ENCODE measurements at places on chromosomes 7 and 10.
A peak's percentile ranks its signal among the peaks of the same experiment; 100 is the strongest.

GRCh38 chr7:124959676-124960075 is 30.1 kb upstream of the POT1 start:
- DNase-seq = no peak

- no peak for DNase-seq
Observed at GRCh38 chr10:30489346-30489745, 55.4 kb downstream of the MAP3K8 start.

DNA sequence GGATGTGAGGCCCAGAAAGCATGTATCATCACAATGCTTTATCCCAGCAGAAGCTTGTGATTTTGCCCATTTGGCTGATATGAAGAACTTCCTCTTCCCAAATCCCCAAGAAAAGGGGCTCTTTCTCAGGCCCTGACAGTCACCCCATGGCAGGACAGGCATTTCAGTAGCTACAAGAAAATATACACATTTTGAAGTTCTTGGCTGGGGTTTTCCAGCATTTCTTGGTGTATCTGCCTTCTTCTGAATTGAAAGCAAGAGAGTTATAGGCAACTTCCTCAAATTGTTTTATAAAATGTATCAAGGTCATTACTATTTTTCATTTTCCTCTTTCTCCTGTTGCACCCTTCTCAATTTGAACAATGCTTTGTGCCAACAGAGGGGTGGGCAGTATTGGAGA is 63.3 kb upstream of the PDLIM1 start:
- no peak for DNase-seq

DNA sequence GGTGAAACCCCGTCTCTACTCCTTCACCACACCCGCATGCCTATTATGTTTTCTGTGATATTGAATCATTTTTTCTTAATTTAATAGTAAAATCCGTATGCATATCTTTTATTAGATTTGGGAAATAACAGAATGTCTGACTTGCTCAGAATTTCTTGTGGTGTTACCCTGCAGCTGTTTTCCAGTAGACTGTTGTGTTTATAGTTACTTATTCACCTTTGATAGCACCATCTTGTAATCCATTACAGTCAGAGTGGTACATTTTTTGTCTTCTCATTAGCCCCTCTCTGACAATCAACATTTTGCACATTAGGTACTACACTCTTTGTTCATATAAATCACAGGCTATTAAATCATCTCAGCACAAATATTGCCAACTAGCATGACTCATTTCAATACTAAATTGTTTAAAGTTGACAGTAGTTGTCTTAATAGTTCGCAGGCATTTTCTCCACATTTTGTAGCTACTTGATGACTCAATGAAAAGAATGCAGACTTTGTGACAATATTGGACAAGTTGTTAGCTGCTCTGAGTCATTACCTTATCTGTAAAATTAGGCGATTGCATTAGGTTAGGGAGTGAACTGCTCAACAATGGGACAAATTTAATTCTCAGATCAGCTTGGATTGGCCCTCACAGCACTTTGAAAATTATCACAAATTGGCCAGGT is 17.8 kb upstream of the SLC16A12 start:
- DNase-seq = no peak

GRCh38 chr10:4503076-4503475 is 322.9 kb upstream of the AKR1E2 start:
- no peak for DNase-seq

DNA sequence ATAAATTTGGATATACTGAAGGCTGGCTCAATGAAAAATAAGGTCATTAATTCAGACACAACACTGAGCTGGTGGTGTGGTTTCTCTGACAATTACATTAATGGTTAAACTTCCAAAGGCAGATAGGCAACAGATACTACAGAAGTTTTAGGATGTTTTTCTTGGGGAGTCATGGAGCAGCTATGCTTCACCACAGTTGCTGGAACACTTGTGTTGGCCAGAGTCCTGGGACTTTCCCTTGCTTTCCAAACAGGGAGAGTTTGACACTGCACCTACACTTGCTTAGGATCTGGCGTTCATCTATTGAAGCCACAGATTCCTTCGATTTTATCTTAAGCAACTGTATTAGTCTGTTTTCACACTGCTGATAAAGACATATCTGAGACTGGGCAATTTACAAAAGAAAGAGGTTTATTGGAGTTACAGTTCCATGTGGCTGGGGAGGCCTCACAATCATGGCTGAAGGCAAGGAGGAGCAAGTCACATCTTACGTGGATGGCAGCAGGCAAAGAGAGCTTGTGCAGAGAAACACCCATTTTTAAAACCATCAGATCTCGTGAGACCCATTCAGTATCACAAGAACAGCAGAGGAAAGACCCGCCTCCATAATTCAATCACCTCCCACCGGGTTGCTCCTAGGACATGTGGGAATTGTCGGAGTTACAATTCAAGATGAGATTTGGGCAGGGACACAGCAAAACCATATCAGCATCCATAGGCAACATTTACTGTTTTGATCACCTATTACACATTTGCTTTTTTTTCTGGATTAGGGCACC is 27.8 kb upstream of the TMEM178B start:
- no peak for DNase-seq

GRCh38 chr7:151851145-151851751 is 25.7 kb downstream of the PRKAG2 start:
- no peak for DNase-seq

DNA sequence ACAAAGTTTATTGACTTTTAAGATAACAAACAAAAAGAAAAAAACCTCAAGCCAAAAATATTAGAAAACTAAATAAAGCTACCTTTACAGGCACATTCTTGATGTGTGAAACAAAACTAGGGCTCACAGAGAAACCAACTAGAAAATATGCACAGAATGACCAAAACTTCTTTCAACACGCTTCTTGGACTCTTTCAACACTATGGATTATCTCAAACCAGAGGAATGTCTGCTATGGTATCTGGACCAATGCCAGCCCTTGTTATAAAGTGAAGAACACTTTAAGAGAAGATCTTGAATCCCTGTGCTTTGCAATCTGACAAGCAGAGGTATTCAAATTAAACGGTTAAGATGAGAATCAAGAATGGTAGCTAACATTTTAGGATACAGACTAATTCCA is 76.6 kb downstream of the DNAJC1 start:
- peak; percentile 39 for DNase-seq

DNA sequence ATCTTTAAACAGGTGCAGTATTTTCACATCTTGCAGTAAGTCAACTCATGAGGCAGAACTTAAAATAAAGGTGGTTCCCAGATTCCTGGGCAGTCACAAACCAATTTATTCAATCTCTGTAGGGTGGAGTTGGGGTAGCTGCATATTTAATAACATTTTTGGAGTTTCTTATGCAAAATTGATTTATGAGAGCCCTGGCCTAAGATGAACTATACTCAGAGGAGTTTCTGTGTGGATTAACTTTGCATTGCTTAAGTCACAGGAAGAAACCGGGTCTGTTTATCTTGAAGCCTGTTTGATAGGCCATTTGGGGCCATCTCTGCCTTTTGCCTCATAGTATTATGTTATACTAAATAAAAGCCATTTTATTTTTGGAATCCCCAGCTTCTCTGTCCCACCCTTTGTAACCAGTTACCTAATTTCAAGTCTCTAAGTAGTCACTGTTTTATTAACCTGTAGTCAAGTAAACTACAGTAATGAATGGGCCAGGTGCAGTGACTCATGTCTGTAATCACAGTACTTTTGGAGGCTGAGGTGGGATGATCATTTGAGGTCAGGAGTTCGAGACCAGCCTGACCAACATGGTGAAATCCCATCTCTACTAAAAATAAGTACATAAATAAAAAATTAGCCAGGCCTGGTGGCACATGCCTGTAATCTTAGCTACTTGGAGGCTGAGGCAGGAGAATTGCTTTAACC is 104.4 kb upstream of the FAM3C start:
- no peak for DNase-seq

GRCh38 chr7:23161482-23161881 is 20.4 kb upstream of the NUP42 start:
- no peak for DNase-seq

GRCh38 chr10:116408719-116409118 is 18.9 kb upstream of the PNLIPRP3 start:
- DNase-seq = no peak

DNA sequence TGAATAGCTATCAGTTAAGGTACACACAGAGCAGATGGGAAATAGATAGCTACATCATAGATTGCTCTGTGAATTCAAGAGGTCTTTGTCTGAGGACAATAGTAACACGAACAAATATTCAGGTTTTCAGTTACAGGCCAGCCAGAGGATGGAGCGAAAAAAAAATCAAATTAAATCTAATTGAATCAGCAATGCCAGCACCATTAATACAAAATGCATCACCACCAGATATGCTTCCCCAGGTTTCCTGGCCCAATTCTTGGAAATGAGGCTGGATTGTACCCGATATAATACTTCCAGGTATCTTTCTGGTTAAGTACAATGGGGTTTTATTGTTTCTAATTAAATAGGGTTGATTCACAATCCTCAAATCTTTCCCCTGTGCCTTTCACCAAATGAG is 975.8 kb upstream of the AUTS2 start:
- no peak for DNase-seq

DNA sequence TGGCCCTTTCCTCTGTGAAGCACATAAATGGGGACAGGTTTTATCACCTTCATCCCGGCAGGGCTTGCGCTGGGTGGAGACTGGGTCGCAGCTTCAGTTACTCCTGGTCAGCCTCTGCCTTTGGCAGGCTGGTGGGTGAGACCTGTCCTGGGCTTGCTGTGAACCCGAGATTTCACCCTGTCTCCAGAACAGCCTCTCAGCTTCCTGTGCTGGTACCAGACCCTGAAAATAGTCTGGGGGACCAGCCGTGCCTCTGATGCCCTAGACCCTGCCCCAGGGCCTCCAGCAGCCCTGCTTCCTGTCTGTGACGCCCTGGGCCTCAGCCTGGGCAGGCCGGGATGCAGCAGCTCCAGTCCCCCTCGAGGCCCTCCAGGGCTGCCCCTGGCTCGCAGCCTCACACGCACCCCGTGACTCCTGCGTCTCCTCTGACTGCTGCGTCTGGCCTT is 13.2 kb upstream of the PWWP2B start:
- DNase-seq = no peak

DNA sequence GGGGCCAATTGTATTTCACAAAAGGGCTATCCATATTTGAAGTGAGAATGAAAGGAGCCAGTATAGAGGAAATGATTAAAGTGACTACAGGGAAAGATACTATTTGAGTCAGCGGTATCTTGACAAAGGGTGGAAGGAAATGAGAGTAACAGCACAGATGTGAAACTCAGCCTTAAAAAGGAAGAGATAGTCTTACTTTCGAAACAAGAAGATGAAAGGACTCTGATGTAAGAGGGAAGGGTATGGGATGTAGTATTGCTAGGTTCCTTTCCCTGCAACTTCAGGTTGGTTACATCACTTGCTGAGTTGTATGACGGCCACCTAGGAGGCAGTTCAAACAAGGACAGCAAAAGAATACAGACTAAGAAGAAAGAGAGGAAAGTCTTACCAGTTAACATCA is 13.7 kb downstream of the CISD1 start:
- DNase-seq = no peak

- DNase-seq = no peak
Observed at GRCh38 chr10:114181971-114182370, 2.8 kb downstream of the TDRD1 start.

- no peak for DNase-seq
Observed at GRCh38 chr10:97708976-97709946, 4.3 kb upstream of the MARVELD1 start.

GRCh38 chr7:139294241-139294640 is 46.9 kb upstream of the FMC1 start:
- no peak for DNase-seq

DNA sequence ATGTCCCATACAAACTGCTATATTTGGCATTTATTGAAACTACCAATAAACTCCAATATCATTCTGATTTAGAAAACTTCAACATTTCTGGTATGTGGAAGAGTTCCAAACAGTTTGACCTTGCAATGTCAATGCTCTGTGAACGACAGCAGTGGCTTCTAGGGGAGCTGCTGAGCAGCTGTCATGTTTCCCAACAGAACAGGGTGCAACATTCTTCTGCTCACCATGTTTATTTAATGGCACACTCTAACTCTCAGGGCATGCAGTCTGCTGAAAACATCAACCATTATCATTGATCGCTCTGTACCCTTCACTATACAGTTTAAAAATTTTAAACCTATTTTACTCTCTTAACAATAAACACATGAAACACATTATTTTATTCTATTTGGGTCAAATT is 25.9 kb downstream of the LMOD2 start:
- DNase-seq = no peak

DNA sequence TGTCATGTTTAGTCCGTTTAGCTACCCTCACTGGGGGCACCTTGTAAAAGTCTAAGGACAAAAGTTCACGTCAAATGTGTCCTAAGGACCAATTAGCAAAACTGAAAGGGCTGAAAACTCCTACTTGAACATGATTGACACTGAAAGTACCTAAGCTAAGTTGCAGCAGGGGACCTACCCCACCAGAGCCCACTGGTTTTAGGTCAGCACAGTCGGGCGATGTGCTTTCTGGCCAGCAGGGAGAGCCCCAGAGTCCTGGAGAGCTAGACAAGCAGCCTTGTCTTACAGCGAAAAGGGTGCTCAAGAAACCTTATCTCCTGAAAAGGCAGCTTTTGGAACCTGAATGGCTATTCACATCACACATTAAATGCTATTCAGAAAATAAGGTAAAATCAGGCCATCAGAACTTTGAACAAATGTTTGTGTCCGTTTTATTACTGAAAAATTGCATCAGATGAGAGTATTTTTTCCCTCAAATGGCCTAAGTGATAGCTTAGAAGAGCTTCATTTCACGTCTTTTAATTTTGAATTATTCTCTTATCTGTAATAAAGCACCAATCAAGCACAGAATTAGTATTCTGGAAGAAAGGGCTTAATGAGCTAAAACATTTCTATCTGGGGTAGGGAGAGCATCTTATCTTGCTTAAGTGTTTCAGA is 52.2 kb upstream of the MKI67 start:
- peak; percentile 37 for DNase-seq

- no peak for DNase-seq
Observed at GRCh38 chr10:20768843-20769242, 128.3 kb downstream of the NEBL start.

- DNase-seq = no peak
Observed at GRCh38 chr7:145916776-145917175, 199.8 kb upstream of the CNTNAP2 start.

DNA sequence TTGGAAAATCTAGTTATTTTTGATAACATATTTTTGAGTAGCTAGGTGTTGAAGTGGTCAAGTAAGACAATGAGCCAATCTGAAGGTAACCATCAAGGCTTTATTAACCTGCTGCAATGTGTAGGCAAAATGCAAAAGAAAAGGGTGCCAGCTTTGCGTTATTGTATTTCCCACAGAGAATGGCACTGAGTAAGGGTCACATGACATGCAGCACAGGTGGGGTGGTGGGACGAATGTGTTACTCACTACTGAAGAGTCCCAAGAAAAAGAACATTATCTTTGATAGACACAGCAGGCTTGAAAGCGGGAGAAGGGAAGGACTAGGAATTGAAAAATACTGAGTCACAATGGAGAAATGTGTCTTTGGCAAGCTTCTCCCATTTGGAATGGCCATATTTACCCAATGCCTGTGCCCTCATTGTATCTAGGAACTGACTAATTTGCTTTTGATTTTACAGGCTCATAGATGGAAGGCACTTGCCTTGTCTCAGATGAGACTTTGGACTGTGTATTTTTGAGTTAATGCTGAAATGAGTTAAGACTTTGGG is 898.6 kb upstream of the POT1 start:
- DNase-seq = no peak
